Hepatocyte (in vitro differentiated cells): ENCODE measurements at places on chromosomes 1 and 21.
A peak's percentile ranks its signal among the peaks of the same experiment; 100 is the strongest.

- H3K4me3 ChIP-seq = no peak overlapping the region
- no peak overlapping the region for H3K27ac ChIP-seq
- DNase-seq = peak; percentile 41
- no peaks in the 10 kb centered on the region for H3K27me3 ChIP-seq
Observed at GRCh38 chr1:17605582-17606344, 66.3 kb downstream of the ARHGEF10L start.

DNA sequence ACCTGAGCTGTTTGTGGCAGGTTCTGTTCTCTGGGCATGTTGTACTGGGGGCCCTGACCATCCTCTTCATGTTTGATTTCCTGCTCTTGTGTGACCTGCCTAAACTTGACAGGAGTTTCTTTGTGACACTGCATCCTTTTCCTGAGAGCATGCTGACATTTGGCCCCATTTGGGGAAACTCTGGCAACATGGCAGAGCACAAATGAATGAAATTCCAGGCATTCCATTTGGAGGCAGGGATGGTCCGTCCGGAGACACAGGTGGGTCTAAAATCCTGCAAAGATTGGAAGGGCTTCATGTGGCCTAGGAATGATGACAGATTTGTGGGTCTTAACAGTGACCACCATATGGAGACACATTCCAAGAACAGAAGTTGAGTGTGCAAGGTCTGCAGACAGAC is 184.0 kb downstream of the FCRL5 start:
- peak overlapping the region; percentile 17 for H3K27ac ChIP-seq
- no peak overlapping the region for H3K4me3 ChIP-seq
- H3K36me3 ChIP-seq = no peaks in the 10 kb centered on the region
- DNase-seq = no peak

- no peak for DNase-seq
- H3K27ac ChIP-seq = no peak overlapping the region
- H3K27me3 ChIP-seq = no peaks in the 10 kb centered on the region
- H3K36me3 ChIP-seq = no peaks in the 10 kb centered on the region
- H3K4me1 ChIP-seq = no peaks in the 10 kb centered on the region
- no peak overlapping the region for H3K4me3 ChIP-seq
Observed at GRCh38 chr1:14180738-14181137, 417.7 kb upstream of the KAZN start.

- H3K27ac ChIP-seq = no peak overlapping the region
- H3K4me3 ChIP-seq = no peak overlapping the region
- H3K27me3 ChIP-seq = no peaks in the 10 kb centered on the region
- H3K36me3 ChIP-seq = no peaks in the 10 kb centered on the region
Observed at GRCh38 chr1:116737020-116737854, 17.0 kb upstream of the CD2 start.

DNA sequence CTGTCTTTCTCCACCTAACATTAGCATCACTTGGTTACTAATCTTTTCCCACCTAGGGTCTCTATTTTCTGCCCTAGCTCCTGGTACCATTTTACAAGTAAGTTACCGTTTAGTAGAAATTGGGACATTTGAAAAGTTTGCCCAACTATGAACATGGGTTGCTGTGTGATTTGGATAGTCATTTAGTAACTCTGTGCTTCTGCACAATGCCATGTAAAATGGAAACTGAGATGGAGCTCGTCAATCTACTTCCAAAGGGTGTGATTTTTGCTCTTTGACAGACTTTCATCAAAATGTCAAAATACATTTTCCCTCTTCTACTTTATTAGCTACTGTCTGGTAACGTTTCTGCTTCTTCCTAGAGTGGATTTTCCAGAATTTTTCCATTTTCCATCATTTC is 381.5 kb upstream of the B3GALT2 start:
- H3K36me3 ChIP-seq = no peaks in the 10 kb centered on the region
- no peaks in the 10 kb centered on the region for H3K4me1 ChIP-seq
- H3K4me3 ChIP-seq = no peak overlapping the region
- no peak overlapping the region for H3K27ac ChIP-seq
- no peaks in the 10 kb centered on the region for H3K27me3 ChIP-seq
- no peak for DNase-seq

- no peak overlapping the region for H3K27ac ChIP-seq
- no peak for DNase-seq
- H3K27me3 ChIP-seq = peaks cover 3% of the 10 kb centered on the region
- no peak overlapping the region for H3K4me3 ChIP-seq
Observed at GRCh38 chr1:7262611-7263010, 477.4 kb downstream of the CAMTA1 start.

GRCh38 chr1:20070357-20070756 is 363 bp downstream of the PLA2G5 start:
- H3K4me1 ChIP-seq = no peaks in the 10 kb centered on the region
- H3K27me3 ChIP-seq = no peaks in the 10 kb centered on the region
- no peak overlapping the region for H3K4me3 ChIP-seq
- DNase-seq = no peak
- H3K36me3 ChIP-seq = no peaks in the 10 kb centered on the region

DNA sequence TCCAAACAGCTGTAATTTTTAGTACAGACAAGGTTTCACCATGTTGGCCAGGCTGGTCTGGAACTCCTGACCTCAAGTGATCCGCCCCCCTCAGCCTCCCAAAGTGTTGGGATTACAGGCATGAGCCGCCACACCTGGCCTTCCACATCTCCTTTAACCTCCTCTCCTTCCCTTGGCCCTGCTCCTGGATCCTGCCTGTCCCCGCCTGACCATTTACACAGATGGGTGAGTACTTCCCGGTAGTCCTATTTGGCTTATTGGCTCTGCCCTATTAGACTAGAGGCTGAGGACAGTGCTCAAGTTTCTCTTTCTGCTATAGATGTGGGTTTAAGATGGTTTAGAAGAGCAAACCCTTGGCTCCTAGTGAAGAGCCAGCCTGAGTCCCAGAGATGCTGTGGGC is 7.1 kb downstream of the PTPN7 start:
- no peak for DNase-seq
- H3K4me1 ChIP-seq = no peaks in the 10 kb centered on the region
- no peak overlapping the region for H3K4me3 ChIP-seq

- no peaks in the 10 kb centered on the region for H3K27me3 ChIP-seq
- H3K4me1 ChIP-seq = no peaks in the 10 kb centered on the region
- no peak for DNase-seq
- no peaks in the 10 kb centered on the region for H3K36me3 ChIP-seq
- H3K4me3 ChIP-seq = no peak overlapping the region
Observed at GRCh38 chr1:25110036-25110435, 122.3 kb downstream of the SYF2 start.

GRCh38 chr1:6727535-6727934 is 25.9 kb upstream of the DNAJC11 start:
- H3K27me3 ChIP-seq = no peaks in the 10 kb centered on the region
- no peak overlapping the region for H3K4me3 ChIP-seq
- H3K4me1 ChIP-seq = peaks cover 5% of the 10 kb centered on the region
- no peak overlapping the region for H3K27ac ChIP-seq
- DNase-seq = peak; percentile 66
